GM12892 (cell line): ENCODE measurements at places on chromosomes 4 and X.

DNA sequence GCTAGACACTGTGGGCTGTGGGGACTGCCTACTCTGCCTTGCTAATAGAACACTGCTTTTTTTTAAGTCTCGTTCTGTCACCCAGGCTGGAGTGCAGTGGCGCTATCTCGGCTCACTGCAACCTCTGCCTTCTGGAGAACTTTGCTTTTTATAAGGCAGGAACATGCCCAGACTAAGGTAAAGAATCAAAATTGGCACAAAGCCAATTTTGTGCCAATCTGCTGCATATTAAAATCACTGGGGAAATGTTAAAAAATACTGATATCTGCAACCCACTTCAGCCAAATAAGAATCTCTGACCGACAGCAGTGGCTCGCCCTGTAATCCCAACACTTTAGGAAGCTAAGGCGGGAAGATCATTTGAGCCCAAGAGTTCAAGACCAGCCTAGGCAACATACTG lies 36.5 kb upstream of the CEP135 start:
- DNase-seq, result no peak

DNA sequence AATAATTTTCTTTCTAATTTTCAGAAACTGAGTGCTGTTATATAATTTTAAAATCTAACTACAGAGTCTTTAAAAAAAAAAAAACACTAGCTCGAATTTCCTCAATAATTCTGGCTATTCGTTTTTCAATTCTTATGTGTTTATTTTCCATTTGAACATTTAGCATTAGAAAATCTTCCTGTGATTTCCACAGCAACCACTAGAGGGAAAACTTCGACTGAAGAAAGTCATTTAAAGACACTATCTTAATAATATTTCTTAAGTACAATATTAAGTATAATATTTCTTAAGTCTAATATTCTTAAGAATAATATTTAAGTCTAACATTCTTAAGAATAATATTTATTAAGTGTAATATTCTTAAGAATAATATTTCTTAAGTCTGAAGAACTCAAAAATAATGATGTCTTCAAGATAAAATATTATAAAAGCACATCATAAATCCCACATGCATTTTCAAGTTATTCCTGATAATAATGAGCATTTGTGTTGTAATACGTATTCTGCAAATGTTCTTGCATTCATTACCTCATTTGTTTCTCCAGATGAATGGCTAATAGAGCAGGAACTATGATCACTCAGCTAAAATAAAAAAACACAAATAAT lies 118.4 kb upstream of the WDR17 start:
- DNase-seq, result no peak

DNA sequence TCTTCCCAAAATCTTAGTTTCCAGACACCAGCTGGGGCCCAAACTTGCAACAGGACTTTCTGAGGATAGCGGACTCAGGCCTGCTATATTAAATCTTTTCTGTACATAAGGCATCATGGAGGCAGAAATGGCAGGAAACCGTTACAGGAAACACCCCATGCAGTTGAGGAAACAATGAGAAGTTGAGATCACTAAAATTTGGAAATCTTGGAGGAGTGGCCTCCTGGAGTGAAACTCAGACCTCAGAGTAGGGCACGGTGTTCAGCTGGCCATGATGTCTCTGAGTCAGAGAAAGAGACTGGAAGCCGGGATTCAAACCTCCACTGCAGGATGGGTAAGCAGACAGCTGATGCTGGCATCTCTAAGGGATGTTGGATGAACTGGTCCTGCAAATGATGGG lies 372.6 kb upstream of the CTSO start:
- DNase-seq, result no peak

DNA sequence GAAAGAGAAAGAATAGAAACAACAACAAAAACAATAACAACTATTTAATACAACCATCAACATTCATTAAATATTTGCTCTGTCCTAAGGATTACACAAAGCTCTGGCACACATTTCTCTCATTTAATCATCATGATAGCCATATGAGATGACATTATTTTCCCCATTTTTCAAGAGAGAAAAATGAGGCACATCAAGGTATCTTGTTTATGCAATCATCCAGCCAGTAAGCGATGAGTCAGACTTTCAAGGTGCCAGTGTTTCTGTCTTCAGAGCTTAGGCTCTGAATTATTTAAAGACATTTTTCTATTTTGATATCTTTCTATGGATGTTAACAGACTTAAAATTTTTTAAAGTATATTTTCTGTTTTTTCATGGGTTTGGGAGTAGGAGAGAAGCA lies 541.8 kb upstream of the SMIM31 start:
- DNase-seq, result no peak

DNA sequence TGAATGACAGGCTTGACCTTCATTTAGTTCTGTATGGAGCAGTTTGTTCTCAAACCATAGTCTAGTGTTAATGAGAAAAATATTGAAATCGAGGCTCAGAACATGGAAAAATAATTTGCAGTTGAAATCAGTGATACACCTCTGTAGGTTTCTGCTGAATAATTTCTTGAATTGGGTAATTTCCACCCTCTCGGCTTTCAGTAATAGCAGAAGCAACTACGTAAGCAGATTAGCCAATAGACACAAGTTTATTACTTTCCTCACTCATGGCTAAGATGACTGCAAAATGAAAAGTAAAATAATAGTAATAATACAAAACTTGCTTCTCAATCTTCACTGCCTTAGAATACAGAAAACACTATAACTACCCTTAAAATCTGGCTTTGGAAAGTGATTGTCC lies 46.0 kb downstream of the USP38 start:
- no peak for DNase-seq

DNA sequence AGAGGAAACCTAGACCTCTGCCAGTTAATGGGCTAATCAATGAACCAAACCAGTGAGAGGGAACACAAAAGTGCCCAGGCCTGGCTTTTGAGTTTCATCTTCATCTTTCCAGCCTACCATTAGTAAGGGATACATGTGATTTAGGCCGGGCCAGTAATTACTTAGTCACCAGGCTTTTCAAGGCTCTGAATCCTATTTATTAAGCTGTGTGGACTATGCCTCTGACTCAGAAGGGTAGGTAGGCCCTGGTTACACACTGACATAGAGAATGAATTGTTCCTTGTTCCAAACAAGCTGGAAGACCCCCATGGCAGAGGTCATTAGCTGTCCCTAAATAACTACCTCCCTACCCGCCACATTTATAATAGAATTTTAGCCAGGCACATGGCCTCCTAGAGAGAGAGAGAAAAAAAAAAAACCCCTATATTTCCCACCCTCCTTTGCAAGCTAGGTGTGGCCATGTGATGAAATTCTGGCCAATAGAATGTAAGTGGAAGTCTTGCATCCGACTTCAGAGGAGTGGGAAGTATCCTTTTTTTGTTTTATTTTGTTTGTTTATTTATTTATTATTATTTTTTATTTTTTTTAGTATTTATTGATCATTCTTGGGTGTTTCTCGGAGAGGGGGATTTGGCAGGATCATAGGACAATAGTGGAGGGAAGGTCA lies 112.3 kb upstream of the BCOR start:
- no peak for DNase-seq

- DNase-seq, result no peak
These were observed 2.7 kb downstream of the NDP start for GRCh38 chrX:43970528-43970927.

DNA sequence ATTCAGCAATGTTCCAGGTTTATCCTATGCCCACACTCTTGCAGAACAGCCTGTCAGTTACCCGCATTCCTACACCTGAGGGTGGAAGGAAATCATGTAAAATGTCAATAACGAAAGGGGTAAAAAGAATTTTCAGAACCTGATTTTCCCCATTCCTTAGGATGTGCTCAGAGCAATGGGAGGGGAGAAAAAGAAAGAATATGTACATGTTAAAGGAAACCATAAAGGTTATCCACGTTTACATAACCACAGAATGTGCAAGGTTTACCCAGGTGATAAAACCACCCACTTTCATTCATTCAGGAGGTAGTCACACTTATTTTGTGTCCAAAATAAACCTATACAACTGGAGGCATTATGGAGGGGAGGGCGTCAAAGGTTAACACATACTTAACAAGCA lies 335.5 kb downstream of the ZNF674 start:
- DNase-seq, result no peak

GRCh38 chr4:37825968-37826294 lies 555 bp upstream of the PGM2 start:
- DNase-seq, result no peak

GRCh38 chrX:97294041-97294440 lies 410.3 kb downstream of the RPA4 start:
- DNase-seq, result no peak

GRCh38 chr4:155442267-155443105 lies 65.7 kb upstream of the MAP9 start:
- no peak for DNase-seq

DNA sequence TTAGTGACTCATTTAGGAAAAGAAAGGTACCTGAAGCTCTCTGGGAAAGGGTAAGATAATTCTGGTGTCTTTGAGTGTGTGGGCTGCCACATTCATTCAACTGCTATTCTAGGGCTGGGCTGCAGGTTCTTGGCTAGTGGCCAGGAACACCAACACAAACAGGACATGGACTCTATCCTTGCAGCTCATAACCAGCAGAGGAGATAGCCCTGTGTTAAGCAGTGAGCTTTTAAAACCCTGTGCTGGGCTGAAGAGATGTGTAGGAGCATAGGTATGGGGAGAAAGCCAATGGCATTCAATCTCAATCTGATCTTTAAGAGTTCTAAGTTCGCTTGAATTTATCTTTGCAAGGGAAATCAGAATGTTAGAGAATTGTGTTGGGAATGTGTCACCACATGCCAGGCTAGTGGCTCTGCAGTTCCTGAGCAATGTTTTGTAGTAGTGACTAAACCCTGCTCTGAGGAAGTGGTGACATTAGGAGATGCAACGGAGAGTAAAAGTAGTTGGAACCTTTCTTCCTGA lies 39.2 kb downstream of the SGMS2 start:
- no peak for DNase-seq

DNA sequence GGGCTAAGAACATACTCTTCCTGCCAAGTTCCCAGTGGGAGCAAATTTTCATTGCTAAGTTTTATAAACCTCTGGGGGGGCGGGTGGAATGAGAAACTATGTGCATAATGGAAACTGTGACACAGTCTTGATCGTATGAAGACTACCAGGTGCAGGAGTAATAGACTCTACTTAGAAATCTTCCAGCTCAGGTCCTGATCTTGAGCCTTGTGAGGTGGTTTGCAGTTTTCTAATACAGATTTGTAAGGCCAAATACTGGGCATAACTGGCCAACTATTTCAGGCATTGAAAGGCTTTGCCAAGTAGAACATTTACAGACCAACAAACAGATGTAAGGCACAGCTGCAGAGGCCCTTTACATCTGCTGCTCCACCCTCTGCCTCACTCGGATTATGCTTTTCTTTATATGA lies 89.7 kb upstream of the CBR4 start:
- DNase-seq, result no peak
